ENCODE measurements at places on chromosomes 2 and 18.

- DNase-seq = no peak
Measured at GRCh38 chr2:240395448-240395847, 40.0 kb upstream of the GPC1 start.

- no peak for DNase-seq
Measured at GRCh38 chr2:86822668-86823345, 32.1 kb upstream of the CD8A start.

- no peak for DNase-seq
Measured at GRCh38 chr2:189000221-189000620, 26.0 kb downstream of the COL3A1 start.

GRCh38 chr2:231297108-231297908 is 98.2 kb upstream of the B3GNT7 start:
- no peak for DNase-seq

GRCh38 chr18:30149585-30149984 is 893.0 kb downstream of the DSC3 start:
- no peak for DNase-seq

GRCh38 chr2:25814681-25815080 is 63.6 kb downstream of the ASXL2 start:
- no peak for DNase-seq

DNA sequence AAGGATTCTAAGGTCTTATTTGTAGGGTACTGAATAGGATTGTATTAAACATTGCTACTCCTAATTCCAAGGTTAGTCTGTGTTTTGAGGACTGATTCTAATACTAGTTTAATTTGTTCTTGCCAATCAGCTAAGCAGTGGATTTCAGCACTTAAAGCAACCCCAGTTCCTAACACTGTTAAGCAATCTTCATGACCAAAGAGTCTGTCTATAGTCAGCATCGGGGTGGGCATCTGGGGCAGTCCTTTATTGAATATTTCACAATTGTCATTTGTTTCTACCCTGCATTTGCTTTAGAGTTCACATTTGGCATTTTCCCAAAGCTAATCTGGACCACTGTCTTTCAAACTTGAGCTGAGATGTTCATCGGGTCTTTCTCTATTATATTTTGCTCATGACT is 248.0 kb upstream of the TANK start:
- no peak for DNase-seq

GRCh38 chr2:219967247-219968245 is 340.1 kb downstream of the SLC4A3 start:
- no peak for DNase-seq

DNA sequence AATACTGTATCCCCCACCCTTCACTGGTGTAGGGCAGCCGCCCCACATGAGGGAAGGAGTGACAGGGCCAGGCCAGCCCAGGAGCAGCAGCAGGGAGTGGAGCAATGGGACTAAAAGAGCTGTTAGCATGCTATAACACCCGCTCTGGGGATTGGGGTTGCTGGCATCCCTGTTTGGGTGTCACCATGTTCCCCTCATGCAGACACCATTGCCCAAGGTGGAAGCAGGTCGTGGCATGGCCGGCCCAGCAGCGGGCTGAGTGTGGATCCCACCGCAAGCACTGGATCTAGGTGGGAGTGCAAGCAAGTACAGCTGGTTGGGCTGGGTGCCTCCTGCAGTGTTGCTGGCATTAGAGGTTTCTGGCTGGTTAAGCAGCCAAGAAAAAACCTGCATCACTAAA is 3.3 kb upstream of the SULT6B1 start:
- no peak for DNase-seq
